ENCODE measurements at places on chromosomes 1 and 21.

DNA sequence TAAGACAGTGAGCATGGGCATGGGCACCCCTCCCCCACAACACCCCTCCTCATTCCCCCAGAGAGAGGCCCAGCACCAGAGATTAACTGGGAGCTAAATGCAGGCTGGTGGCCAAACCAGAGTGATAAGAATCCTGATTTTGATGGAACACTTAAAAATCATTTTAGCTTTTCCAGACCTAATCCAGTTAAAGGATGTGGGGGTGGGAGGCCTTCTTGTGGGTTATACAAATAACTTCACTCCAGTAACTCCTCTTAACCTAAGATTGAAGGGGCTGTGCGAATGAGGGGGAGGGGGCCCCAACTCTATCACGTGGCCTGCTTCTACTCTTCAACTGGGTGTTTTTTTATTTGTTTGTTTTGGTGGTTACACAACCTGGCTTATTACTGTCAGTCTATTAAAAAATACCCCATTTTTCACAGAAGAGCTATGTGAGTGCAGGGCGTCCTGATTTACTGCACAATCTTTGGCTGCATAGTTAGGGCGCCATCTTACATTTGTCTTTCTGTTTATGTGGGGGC is 398.1 kb upstream of the LYPLAL1 start:
- DNase-seq = no peak

GRCh38 chr21:40146216-40146837 is 279.1 kb downstream of the PCP4 start:
- no peak for DNase-seq

DNA sequence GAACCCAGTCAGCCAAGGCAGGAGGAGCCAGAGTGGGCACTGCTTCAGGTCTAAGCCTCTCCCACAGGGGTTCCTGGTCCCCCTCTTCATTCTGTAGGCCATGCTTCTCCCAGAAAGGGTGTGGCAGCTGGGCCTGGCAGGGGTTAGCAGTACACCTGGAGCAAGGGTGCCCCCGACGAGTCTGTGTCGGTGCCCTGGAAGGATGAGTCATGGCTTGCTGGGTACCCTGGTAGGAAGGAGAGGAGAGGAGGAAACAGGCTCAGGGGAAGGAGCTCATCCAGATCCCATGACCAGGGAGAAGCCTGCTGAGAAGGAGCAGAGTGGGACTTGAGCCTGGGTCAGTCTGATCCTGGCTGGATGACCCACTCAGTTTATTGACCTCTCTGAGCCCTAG is 10.3 kb downstream of the KDF1 start:
- no peak for DNase-seq

DNA sequence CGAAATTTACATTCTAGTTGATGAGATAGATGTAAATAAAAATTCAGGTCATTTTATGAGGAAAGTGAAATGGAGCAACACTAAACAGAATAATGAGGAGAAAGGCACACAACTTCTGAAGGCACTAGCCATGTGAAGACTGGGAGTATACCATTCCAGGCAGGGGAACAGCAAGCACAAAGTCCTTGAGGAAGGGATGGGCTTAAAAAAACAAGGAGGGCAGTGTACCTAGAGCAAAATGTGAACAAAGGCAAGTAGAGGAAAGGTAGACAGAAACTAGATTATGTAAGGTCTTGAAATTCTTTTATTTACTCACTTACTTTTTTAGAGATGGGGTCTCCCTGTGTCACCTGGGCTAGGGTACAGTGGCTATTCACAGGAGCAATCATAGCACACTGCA is 54.1 kb upstream of the LRIG2 start:
- no peak for DNase-seq

GRCh38 chr1:223486366-223486765 is 93.2 kb downstream of the CCDC185 start:
- DNase-seq = no peak

DNA sequence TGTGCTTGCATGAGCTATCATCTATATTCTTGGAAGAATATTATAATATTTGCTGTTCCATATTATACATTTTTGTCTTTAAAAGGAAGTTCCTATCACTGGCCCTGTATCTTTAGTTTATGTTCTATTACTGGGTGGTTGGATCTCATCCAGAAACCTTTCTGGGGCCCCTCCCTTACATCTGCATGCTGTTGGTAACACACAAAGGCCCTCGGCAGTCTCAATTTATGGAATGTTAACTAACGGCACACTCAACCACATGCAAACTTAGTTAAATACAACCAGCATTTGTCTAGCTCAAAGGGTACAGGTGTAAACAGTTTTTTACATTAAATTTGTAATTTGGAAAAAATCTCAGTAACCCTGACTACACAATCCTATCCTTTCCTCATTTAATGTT is 9.7 kb upstream of the HYI start:
- DNase-seq = no peak

GRCh38 chr1:1425753-1426495 is 4.8 kb upstream of the ANKRD65 start:
- DNase-seq = no peak

DNA sequence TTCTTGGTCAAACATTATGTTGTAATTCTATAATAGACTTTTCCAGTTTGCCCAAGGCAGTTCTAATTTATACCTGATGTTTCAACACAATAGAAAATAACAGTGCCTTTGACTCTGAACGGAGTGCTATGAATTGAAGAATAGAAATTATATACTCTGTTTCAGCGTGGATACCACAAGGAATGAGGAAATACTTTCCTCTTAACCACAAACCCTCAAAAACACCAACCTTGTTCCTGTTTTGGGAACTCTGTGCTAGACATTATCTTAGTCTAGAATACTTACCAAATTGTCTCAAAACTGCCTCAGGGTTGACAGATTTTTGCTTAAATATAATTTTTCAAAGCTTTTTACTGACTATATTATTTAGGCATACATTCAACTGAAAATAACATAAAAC is 1629.3 kb downstream of the MRPL39 start:
- DNase-seq = no peak

- DNase-seq = no peak
Observed at GRCh38 chr1:194159941-194160340, 973.5 kb upstream of the B3GALT2 start.

DNA sequence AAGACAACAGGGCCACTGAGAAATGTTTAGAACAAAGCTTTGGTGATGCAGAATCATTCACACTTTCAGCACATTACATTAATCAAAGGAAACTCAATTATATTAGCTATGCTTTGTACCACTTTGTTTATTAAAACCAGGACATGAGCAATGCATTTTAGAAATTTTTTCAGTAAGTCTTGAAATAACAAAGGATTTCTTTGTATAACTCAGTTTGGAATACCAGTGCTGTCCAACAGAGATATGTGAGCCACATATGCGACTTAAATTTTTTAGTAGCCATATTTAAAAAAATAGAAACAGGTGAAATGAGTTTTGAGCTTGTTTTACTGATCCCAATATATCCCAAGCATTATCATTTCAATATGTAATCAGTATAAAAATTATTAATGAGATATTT is 18.8 kb upstream of the F3 start:
- DNase-seq = no peak

DNA sequence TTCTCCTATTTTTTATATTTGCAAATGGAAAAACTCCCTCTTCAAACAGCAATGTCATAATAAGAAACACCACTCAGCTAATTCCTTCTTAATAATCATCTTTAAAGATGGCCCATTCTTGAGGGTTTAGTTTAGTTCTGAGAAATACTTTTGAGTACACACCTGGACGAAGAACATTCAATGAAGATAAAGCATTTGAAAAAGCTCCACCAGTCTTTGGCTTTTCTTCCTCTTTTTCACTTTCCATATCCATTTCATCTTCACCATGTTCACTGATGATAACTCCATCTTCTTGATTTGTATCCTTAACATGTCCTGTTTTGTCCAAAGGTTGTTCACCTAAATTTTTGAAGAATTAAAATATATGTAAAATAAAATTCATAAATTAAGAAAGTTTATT is 7.4 kb downstream of the PAXBP1 start:
- no peak for DNase-seq

- DNase-seq = no peak
Observed at GRCh38 chr1:19654386-19654785, 10.3 kb downstream of the NBL1 start.

- no peak for DNase-seq
Observed at GRCh38 chr21:26409735-26410134, 163.4 kb downstream of the CYYR1 start.

DNA sequence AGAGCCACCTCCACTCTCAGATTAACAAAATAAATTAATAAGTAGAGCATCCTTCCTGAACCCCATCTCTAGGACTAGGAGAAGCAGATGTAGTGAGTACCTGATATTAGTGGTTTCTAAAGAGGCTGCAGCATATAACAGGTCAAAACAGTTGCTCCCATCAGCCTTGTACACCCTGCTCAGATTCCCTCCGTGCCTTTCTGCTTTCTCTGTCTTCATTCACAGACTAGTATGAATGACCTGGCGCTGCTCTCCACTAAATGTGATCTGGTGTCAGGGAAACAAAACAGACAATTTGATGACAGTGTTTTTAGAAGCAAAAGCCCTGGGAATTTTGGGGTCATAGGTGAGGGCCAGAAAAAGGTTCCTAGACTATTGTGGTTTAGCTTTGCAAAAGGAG is 8.3 kb downstream of the SESN2 start:
- DNase-seq = no peak

- DNase-seq = no peak
Observed at GRCh38 chr21:31612894-31613785, 46.4 kb upstream of the SOD1 start.

DNA sequence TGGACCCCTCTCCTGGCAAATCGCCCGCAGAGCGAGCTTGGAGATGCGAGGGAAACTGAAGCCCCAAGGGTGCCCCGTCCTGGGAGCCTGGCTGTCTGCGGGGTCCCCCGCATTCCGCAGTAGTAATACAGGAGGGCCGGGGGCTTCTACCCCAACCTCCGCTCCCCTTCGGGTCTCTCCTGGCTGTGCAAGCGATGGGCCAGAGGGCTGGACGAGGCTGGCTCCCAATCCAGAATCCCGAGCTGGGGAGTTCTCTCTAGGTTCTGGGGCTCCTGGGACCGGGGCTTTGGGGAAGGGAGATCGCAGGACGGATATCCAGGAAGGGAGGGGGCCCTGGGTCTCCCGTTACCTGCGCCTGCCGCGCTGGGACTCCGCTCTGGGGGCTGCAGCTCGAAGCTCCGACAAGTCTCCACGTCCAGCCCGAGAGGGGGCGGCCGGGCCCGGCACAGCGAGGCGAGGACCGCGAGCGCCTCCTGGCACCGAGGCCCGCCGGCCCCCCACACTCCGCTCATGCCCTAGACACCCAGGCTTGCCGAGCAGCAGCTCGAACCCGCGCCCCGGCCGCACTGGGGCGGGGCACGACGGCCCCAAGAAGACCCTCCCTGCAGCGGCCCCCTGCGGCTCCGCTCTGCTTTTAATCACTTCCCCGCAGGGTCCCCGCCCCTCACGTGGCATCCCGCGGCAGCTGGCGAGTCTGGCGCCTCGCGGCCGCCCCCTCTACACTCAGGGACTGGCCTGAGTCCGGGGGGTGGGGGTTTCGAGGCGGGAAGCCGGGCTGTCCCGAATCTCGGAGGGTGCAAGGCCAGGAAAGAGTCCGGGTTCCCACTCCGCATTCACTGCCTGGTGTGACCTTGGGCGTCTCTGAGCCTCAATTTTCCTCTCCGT is at the start of gene SYT6:
SYT6 (minus strand) TSS at position 609 of the 885 bp plus-strand sequence; CDS start at position 512, 97 bp downstream.
- DNase-seq = no peak

DNA sequence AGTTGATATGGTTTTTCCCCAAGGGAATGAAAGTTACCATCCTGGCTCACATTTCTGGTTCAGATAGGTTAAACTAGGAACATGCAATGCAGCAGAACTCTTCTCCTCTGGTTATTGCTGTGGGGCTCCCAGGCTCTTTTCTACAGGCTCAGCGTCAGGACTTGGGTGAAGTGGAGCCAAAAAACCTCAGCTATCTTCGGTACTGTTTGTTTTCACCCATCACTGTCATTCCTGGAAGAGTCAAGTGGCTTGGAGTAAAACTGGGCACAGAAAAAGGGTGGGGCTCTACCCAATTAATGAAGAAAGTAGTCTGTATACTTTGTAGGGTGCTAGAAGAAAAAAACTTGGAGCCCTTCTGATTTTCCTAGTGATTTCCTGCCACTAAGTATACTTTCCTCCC is 9.4 kb downstream of the WNT2B start:
- no peak for DNase-seq

GRCh38 chr1:54886724-54887664 is at the start of gene DHCR24:
Gene DHCR24, minus strand, starts transcription at chr1:54887195. Its CDS starts 76 bp downstream, at chr1:54887119.
- DNase-seq = no peak

DNA sequence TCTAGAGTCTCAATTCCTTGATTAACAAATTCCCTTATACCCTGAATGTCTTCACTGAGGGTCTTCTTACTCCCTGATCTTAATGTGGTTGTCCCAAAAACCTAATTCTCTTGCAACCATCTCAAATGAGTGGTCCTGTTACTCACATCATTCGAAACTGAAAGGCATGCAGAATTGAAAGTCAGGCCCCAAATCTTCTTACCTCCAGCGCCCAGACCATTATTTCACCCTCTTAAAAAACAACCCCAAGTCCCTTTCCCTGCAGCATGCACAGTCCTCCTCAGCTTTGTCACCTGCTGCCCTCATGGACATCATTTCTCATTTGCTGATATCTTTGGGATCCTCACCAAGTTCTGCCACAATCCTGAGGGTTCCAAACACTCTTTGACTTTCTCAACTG is 230.1 kb downstream of the SEC16B start:
- DNase-seq = no peak
